NCI-H1105 (cell line): ENCODE measurements at places on chromosomes 6 and 20.

DNA sequence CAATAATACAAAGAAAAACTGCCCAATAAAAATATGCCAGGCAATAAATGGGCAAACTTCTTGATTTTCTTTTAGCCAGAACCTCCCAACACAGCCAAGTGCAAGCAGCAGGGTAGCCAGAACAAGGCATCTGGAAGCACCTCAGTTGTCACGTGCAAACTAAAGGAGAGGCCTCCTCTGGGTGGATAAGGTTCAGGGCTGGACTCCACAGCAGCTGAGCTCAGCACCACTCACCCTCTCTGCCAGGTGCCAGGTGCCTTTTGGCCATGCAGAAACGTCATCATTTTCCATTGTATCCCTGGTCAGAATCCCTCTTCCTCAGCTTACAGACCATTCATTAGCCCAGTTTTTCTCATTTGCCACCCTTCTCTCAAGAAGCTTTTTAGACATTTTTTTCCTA, 52.7 kb downstream of the SOD2 start:
- DNase-seq: no peak

GRCh38 chr20:24983896-24984295, 8.7 kb downstream of the APMAP start:
- DNase-seq: no peak

- DNase-seq: no peak
These were observed 65.8 kb downstream of the ADGRG6 start for GRCh38 chr6:142367501-142368018.

GRCh38 chr6:155147958-155148663, 115.7 kb upstream of the CLDN20 start:
- no peak for DNase-seq

GRCh38 chr6:47126647-47127391, 84.7 kb upstream of the ADGRF1 start:
- no peak for DNase-seq

DNA sequence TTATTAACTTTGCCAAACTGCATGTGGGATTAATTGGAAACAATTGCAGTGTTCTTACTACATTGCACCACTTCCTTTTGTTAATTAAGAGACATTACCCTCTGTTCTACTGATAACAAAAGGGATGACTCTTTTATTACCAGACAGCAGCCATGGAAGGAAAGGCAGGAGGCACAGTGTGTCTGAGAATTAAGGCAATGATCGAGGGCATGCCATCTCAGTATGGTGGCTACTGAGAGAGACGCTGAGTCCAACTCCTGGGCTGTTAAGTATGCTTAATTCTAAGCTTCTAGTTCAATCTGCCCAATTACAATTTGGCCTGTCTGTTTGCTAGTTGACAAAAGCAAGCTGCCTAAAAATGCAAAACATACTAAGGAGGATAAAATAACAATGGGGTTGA, 227.4 kb downstream of the PHACTR1 start:
- no peak for DNase-seq

DNA sequence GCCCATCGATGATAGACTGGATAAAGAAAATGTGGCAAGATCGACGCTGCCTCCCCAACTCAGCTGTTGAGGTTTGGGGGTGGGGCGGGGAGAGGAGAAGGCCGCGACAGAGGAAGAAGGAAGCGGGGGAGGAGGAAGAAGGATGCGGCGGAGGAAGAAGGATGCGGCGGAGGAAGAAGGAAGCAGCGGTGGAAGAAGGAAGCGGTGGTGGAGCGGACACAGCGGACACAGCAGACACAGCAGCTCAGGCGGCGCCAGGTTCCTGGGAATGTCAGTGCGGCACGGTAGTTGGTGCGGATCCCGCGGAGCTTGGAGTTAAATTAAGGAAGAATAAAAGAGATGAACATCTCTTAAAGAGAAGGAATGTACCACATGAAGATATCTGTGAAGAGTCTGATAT, 163.9 kb upstream of the NT5E start:
- no peak for DNase-seq

GRCh38 chr6:14638435-14638905, 520.9 kb downstream of the CD83 start:
- no peak for DNase-seq

DNA sequence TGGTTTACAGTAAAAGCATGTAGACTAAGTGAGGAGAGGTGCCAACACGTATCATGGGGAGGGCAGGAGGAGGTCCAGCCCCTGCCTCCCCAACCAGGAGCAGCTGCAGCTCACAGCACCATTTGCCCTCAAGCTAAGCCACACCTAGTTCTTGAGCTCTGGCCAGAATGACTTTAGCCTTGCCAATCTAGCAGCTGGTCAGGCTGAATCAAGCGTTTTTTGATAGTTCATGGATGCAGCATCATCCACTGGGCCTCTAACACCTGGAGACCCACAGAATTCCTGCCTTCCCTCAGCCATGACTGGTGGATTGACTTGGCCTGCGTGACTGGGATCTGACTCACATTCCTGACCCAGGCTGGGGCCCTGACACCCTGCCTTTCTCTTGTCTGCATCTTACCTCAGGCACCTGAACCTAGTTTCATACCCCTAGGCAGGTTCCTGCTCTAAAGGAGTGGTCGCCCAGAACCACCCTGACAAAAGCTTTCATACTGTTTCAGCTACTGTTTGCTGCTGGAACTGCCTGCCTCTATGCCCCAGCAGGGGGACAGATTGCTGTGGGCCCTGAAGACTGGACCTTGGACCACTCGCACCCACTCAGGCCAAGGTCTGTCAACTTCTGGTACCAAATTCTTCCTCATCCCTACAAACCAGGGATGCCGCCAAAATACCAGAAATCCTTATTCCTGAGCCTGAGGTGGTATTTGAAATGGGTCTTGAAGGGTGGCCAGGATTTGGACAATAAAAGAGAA, 122.3 kb downstream of the QRSL1 start:
- no peak for DNase-seq

DNA sequence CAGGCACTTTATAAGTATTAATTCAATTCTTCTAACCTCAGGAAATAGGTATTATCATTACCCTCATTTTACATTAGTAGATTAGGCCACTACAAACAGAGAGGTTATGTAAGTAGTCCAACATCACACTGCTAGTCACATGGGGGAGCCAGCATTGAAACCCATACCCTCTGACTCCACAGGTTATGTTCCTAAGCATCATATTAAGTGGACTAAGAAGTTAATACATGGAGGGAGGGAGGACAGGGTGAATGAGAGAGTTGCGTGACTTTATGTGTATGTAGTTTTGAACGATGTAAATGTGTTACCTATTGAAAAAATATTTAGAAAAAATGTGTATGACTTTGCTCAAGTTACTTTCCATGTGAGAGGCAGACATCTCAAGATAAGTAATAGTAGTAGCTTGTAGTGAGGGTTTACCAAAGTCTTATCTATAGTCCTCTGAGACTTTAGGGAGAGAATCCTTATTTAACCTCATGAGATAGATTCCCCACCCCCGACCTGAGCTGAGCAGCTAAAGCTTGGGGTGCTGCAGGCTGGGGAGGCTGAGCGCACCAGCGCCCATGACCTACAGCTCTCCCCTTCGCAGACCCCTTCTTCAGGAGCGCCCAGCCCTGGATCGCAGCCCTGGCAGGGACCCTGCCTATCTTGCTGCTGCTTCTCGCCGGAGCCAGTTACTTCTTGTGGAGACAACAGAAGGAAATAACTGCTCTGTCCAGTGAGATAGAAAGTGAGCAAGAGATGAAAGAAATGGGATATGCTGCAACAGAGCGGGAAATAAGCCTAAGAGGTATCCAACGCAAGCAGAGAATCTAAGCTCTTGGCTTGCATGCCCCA, 7.5 kb downstream of the BTN3A2 start:
- no peak for DNase-seq

DNA sequence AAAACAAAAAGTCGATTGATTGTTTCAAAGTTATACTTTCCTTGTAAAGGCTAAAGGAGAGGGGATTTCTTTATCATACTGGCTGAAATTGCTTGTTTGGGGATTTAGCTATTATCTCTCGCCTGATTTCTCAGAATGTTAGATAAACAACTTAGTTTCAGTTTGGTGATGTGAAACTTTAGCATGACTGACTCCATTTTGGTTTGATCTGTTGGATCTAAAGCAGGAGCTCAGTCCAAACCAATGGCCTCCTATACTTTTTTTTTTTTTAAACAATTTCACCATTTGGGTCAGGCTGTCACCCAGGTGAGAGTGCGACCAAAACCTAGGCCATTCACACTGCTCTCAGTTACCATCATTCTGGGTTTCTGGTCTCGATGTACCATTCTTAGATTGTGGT, 45.4 kb upstream of the SLC16A10 start:
- DNase-seq: no peak

GRCh38 chr6:163533443-163533842, 118.9 kb downstream of the QKI start:
- no peak for DNase-seq

DNA sequence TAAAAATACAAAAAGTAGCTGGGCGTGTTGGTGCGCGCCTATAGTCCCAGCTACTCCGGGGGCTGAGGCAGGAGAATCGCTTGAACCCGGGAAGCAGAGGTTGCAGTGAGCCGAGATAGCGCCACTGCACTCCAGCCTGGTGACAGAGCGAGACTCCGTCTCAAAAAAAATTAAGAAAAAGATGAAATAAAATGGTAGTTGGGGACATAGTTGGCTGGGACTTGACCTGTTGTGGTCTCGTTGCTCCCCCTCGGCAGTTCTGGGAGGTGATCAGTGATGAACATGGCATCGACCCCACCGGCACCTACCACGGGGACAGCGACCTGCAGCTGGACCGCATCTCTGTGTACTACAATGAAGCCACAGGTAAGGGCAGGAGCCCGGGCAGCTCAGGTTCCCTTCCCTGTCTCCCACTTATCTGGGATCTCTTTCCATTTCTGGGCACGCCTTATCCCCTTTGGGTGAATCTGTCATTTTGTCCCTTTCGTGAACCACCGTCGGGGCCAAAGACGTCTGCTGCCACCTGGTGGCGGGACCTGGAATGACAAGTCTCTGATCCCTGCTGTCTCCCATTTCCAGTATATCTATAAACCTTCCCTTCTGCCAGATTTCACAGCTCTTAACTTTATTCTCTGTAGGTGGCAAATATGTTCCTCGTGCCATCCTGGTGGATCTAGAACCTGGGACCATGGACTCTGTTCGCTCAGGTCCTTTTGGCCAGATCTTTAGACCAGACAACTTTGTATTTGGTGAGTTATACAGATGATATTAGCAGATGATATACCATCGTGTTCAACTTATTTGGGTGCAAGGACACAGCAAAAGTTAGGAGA, 2.3 kb downstream of the TUBB start:
- DNase-seq: peak; percentile 51
